ENCODE measurements at places on chromosomes 7 and 10. TPM values are rescaled to one million over a fixed set of nuclear protein-coding genes. Genes with fewer than 3 reads are reported as not detected.

HOXA1 gene
- total RNA-seq: 0.37 TPM

- no peaks in the 10 kb centered on the region for H3K4me1 ChIP-seq
- no peak overlapping the region for H3K4me3 ChIP-seq
- no peak for DNase-seq
- no peaks in the 10 kb centered on the region for H3K36me3 ChIP-seq
- H3K27ac ChIP-seq: no peak overlapping the region
Observed at GRCh38 chr10:36492590-36493515, 632.5 kb upstream of the ANKRD30A start.

GRCh38 chr7:129258649-129259389 lies 34.0 kb downstream of the AHCYL2 start:
- DNase-seq: no peak
- H3K36me3 ChIP-seq: no peaks in the 10 kb centered on the region
- no peak overlapping the region for H3K4me3 ChIP-seq
- no peaks in the 10 kb centered on the region for H3K27me3 ChIP-seq
- H3K27ac ChIP-seq: no peak overlapping the region

DNA sequence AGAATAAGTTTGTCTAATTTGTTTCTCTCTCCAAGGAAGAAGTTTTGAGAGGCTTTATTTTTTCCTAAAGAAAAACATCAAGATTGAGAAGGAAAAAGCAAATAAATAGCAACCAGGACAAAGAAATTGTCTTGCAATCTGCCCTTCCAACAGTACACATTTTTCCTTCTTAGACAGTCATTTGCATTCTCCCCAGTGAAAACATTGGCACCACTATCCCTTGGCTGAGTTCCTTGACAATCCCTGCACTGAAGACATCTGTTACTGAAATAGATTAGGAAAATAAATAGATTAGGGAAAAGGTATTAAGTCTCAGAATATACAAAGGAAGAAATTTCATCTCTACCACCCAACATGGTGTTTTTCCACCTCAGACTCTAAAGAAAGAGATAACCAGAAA lies 12.2 kb upstream of the TMEM243 start:
- no peak for DNase-seq
- no peak overlapping the region for H3K4me3 ChIP-seq
- H3K4me1 ChIP-seq: peaks cover 2% of the 10 kb centered on the region
- no peaks in the 10 kb centered on the region for H3K36me3 ChIP-seq
- H3K27ac ChIP-seq: no peak overlapping the region

DNA sequence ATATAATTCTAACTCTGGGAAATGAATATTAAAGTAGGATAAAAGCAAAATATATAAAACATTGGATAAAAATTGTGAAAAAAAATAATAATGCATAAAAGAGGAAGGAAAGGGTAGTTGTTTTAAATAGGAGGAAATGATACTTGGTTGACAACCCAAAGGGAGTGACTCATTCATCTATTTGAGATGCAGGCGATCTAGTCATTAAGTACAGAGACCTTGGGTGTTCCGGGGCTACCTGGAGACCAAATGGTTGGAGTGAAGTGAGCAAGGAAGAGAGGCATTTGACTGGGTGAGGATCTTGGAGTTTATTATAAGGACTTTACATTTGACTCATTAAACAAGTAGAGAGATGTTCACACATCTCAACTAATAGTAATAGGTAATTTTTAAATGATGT lies 111.0 kb downstream of the LRRTM3 start:
- H3K27me3 ChIP-seq: no peaks in the 10 kb centered on the region
- no peaks in the 10 kb centered on the region for H3K4me1 ChIP-seq
- no peak overlapping the region for H3K4me3 ChIP-seq
- H3K36me3 ChIP-seq: no peaks in the 10 kb centered on the region
- DNase-seq: no peak

- peaks cover 10% of the 10 kb centered on the region for H3K36me3 ChIP-seq
- no peaks in the 10 kb centered on the region for H3K27me3 ChIP-seq
- H3K4me1 ChIP-seq: peaks cover 9% of the 10 kb centered on the region
- no peak for DNase-seq
- H3K27ac ChIP-seq: peak overlapping the region; percentile 47
Observed at GRCh38 chr10:113879691-113880090, 25.2 kb downstream of the NHLRC2 start.

DNA sequence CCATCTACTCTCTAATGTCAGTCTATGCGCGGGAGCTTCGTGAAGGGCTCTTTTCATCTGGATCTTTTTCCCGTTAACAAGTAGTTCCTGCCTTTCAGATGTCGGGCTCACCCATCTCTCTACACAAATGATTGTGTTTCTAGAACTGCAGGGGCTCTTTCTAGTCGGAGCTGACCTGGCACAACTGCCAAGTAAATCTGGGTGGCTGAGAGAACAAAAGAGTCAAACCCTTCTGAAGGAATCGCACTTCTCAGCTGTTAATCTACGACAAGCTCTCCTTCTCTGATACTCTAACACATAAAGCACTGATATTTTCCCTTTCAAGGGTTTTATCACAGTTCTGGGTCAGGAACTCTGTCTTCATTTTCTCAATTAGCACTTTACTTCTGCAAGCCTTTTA lies 144.7 kb downstream of the NRP1 start:
- H3K27ac ChIP-seq: no peak overlapping the region
- no peaks in the 10 kb centered on the region for H3K27me3 ChIP-seq
- DNase-seq: no peak
- no peaks in the 10 kb centered on the region for H3K36me3 ChIP-seq
- no peak overlapping the region for H3K4me3 ChIP-seq
- no peaks in the 10 kb centered on the region for H3K4me1 ChIP-seq

- H3K4me3 ChIP-seq: no peak overlapping the region
- H3K36me3 ChIP-seq: no peaks in the 10 kb centered on the region
- no peak for DNase-seq
- no peak overlapping the region for H3K27ac ChIP-seq
Observed at GRCh38 chr10:124232686-124233545, 139.5 kb upstream of the CHST15 start.

PTTG1IP2 gene
- not detected for total RNA-seq

FAM200A gene
- total RNA-seq: 11.9 TPM

- H3K27ac ChIP-seq: no peak overlapping the region
- no peak for DNase-seq
- no peak overlapping the region for H3K4me3 ChIP-seq
- H3K27me3 ChIP-seq: no peaks in the 10 kb centered on the region
- H3K4me1 ChIP-seq: no peaks in the 10 kb centered on the region
- no peaks in the 10 kb centered on the region for H3K36me3 ChIP-seq
Observed at GRCh38 chr7:17619196-17619818, 320.9 kb downstream of the AHR start.

DNA sequence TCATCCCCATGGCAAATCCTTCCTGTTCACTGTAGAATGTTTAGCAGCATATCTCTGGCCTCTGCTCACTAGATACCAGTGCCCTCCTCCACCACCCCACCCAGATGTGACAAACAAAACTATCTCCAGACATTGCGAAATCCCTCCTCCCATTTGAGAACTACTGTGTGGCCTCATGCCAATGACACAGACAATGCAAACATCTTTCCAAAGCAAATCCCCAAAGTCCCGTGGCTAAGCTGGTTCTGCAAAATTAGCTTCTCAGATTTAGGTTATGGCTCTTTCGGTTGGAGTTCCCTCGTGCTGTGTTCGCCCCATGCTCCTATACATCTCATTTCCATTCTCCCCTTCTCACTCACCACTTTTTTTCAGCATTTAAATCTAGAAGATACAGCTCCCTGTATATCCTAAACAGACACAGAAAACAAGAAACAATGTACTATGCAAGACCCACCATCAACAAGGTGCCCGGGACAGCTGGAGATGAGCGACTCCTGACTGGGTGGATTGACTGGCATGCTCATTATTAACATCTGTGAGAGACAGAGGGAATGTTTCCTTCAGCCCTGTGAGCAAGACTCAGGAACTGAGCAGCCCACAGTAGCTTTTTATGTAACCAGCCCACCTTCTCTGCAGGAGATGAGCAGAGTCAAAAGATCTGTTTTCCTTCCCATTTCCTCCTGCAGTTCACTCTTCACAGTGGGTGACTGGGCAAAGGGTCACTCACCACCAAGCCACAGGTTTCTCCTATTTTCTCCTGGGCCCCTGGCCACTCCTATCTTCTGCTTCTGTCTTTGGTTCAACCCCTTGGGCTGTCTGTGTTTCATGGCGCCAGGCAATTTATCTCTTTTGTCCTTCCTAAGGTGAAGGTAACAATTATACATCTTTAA lies 225.7 kb upstream of the AOAH start:
- H3K36me3 ChIP-seq: peaks cover 8% of the 10 kb centered on the region
- H3K27ac ChIP-seq: no peak overlapping the region
- H3K4me1 ChIP-seq: no peaks in the 10 kb centered on the region
- no peak overlapping the region for H3K4me3 ChIP-seq
- no peaks in the 10 kb centered on the region for H3K27me3 ChIP-seq

RPEL1 gene
- total RNA-seq: not detected

GRCh38 chr10:77351386-77351785 lies 286.2 kb downstream of the KCNMA1 start:
- no peak overlapping the region for H3K27ac ChIP-seq
- H3K36me3 ChIP-seq: no peaks in the 10 kb centered on the region
- H3K4me3 ChIP-seq: no peak overlapping the region
- no peak for DNase-seq
- H3K4me1 ChIP-seq: no peaks in the 10 kb centered on the region

DNA sequence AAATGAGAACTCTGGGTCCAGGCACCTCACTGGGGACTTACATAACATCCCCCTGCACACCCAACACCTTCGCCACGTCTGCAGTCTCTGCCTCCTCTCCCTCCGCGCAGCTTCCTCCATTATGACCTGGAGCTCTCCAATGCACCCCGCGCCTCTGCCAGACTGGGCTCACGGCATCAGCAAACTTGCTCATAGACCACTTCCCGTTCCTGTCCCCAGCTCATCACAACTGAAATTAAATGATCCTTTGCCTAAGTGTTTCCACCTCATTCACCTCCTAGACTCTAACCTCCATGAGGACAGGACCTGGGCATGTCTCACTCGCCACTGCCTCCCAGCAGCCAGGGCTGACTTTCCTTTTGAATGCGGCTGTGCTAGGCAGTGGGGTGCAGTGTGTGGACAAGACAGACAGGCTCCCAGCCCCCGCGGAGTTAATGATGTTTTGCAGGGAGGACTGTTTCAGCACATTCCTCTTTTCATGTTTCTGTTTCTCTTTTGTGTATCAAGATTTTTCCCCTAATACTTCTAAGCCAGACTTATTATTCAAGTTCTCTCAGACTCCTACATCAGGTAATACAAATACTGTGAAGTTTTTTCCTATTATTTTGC lies 18.8 kb downstream of the CHST15 start:
- DNase-seq: peak; percentile 59
- H3K4me1 ChIP-seq: peaks cover 87% of the 10 kb centered on the region
- peak overlapping the region; percentile 3 for H3K27ac ChIP-seq
- peak overlapping the region; percentile 8 for H3K4me3 ChIP-seq
- H3K36me3 ChIP-seq: peaks cover 5% of the 10 kb centered on the region

OR2A42 gene
- total RNA-seq: 0.10 TPM

HOXA6 gene
- 0.49 TPM for total RNA-seq

- DNase-seq: peak; percentile 19
- H3K27me3 ChIP-seq: no peaks in the 10 kb centered on the region
- no peak overlapping the region for H3K27ac ChIP-seq
- H3K36me3 ChIP-seq: no peaks in the 10 kb centered on the region
- H3K4me1 ChIP-seq: peaks cover 14% of the 10 kb centered on the region
Observed at GRCh38 chr10:94546049-94546900, 687 bp downstream of the HELLS start.

GRCh38 chr10:71086439-71087080 lies 125.8 kb upstream of the UNC5B start:
- no peak for DNase-seq
- H3K27me3 ChIP-seq: no peaks in the 10 kb centered on the region
- no peaks in the 10 kb centered on the region for H3K4me1 ChIP-seq
- H3K27ac ChIP-seq: no peak overlapping the region

SUMF2 gene
- 112 TPM for total RNA-seq

- no peak for DNase-seq
- H3K36me3 ChIP-seq: no peaks in the 10 kb centered on the region
- H3K27me3 ChIP-seq: no peaks in the 10 kb centered on the region
- no peaks in the 10 kb centered on the region for H3K4me1 ChIP-seq
- H3K4me3 ChIP-seq: no peak overlapping the region
- no peak overlapping the region for H3K27ac ChIP-seq
Observed at GRCh38 chr10:71260622-71261325, 48.4 kb downstream of the UNC5B start.

- no peak overlapping the region for H3K4me3 ChIP-seq
- no peaks in the 10 kb centered on the region for H3K36me3 ChIP-seq
Observed at GRCh38 chr7:51308696-51309095, 7.9 kb downstream of the COBL start.

FEZF1 gene
- not detected for total RNA-seq

CALML5 gene
- total RNA-seq: not detected

KEL gene
- total RNA-seq: 0.71 TPM

DNA sequence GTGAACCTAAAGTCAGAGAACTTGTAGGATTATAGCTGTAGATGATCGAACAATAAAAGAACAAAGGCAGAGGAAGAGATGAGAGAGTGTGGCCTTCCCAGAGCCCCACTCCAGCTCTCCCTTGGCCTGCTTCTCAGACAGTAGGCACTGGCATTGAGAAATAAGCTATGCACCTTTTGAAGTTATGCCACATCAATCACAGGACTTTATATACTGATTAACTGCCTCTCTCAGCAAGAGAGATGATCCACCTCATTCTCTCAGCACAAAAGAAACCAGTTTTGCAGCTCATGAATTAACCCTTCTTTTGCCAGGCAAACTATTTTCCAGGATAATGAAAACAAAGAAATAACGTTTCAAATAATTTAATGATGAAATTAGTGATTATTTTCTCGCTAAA lies 22.0 kb upstream of the CTTNBP2 start:
- H3K4me1 ChIP-seq: no peaks in the 10 kb centered on the region
- no peak overlapping the region for H3K4me3 ChIP-seq
- H3K27me3 ChIP-seq: no peaks in the 10 kb centered on the region
- H3K36me3 ChIP-seq: no peaks in the 10 kb centered on the region

- no peak overlapping the region for H3K4me3 ChIP-seq
- H3K36me3 ChIP-seq: peaks cover 18% of the 10 kb centered on the region
- peaks cover 31% of the 10 kb centered on the region for H3K4me1 ChIP-seq
- no peak for DNase-seq
- H3K27me3 ChIP-seq: no peaks in the 10 kb centered on the region
Observed at GRCh38 chr7:128959296-128959695, 21.6 kb downstream of the IRF5 start.

GRCh38 chr7:69717221-69717620 lies 118.9 kb downstream of the AUTS2 start:
- H3K36me3 ChIP-seq: no peaks in the 10 kb centered on the region
- DNase-seq: no peak
- H3K27me3 ChIP-seq: no peaks in the 10 kb centered on the region
- H3K4me3 ChIP-seq: no peak overlapping the region
- no peak overlapping the region for H3K27ac ChIP-seq
- H3K4me1 ChIP-seq: no peaks in the 10 kb centered on the region

SPOCK2 gene
- 139 TPM for total RNA-seq

GRID2IP gene
- total RNA-seq: 1.7 TPM

GRCh38 chr7:31370609-31371008 lies 30.1 kb upstream of the NEUROD6 start:
- H3K27ac ChIP-seq: no peak overlapping the region
- H3K27me3 ChIP-seq: no peaks in the 10 kb centered on the region
- no peaks in the 10 kb centered on the region for H3K36me3 ChIP-seq
- no peak overlapping the region for H3K4me3 ChIP-seq
- DNase-seq: no peak

FLNC gene
- total RNA-seq: not detected

Data from B cell (primary cell).